ENCODE measurements at places on chromosomes 11 and 22.
A peak's percentile ranks its signal among the peaks of the same experiment; 100 is the strongest.

GRCh38 chr11:128103278-128103873 is 484.0 kb downstream of the ETS1 start:
- DNase-seq = no peak

DNA sequence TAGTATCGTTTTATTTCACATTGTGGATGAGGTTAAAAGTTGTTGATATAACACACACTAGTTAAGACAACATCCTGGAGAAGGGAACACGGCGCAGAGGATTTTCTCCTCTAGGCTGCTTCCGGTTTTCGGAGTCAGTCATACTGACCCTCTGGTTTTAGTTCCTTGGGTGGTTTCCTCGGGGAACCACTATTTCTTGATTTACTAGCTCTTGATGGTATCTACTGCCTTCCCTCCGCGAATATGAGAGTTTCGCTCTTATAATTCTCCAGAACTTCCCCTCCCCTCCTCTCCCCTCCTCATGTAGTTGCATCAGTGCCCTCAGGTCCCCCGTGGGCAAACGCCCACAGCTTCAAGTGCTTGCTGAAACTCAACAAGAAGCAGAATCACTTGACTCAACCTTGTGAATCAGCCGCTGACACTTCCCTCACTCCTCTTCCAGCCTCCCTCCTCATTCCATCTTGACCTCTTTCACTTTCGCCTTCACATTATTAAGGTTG is 15.9 kb upstream of the APOBEC3A start:
- DNase-seq = no peak

DNA sequence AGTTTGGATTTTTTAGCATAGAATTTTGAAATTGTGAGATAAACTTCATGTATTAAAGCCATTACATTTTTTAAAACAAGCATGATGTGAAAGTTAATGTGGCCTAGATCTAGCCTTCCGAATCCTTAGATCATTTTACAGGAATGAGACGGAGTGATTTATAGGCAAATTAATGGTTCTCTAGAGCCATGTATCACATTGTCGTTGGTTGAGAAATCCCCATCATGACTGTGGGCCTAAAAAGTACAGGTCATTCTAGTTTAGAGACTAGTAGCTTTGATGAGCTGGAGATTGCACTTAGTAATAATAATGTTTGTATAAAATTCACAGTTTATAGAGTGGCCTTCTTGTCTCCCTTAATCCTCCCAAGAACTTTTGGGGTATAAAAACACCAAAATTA is 7.1 kb downstream of the EWSR1 start:
- DNase-seq = no peak

DNA sequence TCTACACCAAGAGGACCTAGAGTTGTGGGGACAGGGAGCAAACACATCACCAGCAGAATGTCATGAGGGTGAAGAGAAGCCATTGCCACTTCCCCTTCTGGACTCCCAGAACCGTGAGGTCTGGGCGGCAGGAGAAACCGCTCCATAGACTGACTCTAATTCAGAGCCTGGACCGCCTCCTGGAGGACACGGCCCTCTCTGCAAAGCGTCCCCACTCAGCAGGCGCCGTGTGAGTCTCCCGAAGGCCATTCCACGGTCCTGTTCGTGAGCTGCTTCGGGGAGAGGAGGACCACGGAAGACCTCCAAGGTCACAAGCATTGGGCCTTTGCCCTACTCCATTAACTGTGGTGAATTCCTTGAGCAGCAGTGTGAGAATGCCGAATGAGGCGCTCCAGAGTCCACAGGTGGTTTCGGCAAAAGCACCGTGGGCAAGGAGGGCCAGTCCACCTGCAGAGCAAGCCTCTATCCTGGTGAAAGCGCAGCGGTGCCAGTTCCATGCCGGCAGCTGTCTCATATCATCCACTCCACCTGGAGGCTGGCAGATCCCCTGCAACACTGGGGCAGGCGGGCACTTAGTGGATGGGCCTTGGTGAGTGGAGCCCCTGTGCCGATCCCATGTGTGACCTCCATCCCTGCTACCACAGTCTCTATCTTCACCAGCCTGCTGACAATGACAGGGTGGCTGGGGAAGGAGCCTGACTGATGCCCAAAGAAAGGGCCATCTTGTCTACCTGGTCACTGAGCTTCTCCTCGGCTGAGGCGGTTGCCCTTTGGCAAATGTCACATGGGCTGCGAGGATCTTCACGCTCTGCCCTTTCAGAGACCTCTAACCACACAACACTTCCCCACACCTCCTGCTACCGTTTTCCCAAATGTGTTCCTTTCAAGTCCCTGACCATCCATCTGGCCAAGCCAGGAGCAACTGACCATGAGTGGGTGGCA is 7.5 kb downstream of the C11orf21 start:
- no peak for DNase-seq

DNA sequence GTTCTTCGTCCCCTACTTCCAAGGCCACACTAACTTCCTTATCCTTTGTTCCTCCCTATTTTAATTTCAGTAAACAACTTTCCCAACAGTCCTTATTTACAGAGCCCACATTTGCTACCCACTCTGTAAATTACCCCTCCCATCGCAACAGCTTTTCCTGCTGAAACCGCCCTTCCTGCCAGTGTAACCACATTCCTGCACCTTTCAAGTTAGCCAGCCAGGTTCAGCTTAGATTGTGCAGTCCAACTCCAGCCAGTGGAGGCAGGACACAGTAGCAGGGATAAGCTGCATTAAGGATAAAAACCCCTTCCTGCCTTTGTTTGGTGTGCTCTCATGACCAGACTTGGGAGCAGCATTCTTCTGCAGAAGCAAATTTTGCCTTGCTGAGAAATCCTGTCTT is 768.3 kb upstream of the ARHGAP42 start:
- no peak for DNase-seq

GRCh38 chr22:30079952-30080533 is at the start of gene HORMAD2:
TSS of gene HORMAD2 (plus strand) at chr22:30080464. CDS start at chr22:30093953, 13,489 bp downstream.
- no peak for DNase-seq

- DNase-seq = no peak
These were observed 13.1 kb downstream of the KMT2A start for GRCh38 chr11:118449316-118449918.

- no peak for DNase-seq
These were observed 100.3 kb downstream of the FAT3 start for GRCh38 chr11:92324890-92325289.

DNA sequence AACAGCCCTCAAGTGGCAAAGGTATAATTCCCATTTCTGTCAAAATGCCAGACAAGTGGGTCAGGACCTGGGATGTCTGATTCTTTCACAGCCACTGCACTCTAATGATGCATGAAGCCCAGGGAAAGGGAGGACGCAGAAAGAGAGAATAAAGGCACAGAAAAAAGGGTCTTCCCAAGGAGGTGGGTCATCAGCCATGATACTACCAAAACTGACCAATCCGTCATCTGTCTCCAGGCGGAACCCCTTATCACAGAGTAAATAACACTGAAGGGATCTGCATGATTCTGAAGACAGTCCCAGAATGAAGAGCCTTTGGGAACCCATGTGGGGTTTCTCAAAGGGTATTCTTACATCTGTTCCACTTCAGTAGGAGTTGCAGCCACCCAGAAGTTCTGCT is 73.8 kb upstream of the OPCML start:
- no peak for DNase-seq

GRCh38 chr11:94737171-94737611 is 31.0 kb upstream of the AMOTL1 start:
- DNase-seq = no peak

GRCh38 chr11:19382131-19382611 is 141.4 kb upstream of the E2F8 start:
- peak; percentile 35 for DNase-seq

DNA sequence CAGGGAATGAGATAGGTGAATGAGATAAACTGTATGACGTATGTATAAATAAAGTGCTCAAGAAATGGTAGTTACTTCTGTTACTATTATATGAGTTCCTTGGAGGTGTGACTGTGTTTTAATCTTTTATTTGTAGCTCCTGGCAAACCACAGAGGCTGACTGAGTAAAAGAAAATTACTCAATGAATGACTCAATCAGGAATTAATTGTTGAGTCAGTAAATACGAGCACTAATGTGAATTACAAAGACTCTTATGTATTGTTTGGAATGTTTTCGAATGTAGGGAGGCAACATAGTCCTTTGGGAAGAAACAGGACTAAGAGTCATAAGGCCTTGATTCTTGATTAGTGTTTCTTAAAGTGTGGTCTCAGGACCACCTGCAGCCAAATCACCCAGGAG is 51.1 kb upstream of the BLID start:
- DNase-seq = no peak

GRCh38 chr22:38067761-38068360 is 10.7 kb downstream of the PICK1 start:
- DNase-seq = no peak

- DNase-seq = no peak
These were observed 4.0 kb downstream of the YPEL4 start for GRCh38 chr11:57645689-57646085.

GRCh38 chr11:132184079-132184478 is 813.7 kb downstream of the NTM start:
- no peak for DNase-seq

DNA sequence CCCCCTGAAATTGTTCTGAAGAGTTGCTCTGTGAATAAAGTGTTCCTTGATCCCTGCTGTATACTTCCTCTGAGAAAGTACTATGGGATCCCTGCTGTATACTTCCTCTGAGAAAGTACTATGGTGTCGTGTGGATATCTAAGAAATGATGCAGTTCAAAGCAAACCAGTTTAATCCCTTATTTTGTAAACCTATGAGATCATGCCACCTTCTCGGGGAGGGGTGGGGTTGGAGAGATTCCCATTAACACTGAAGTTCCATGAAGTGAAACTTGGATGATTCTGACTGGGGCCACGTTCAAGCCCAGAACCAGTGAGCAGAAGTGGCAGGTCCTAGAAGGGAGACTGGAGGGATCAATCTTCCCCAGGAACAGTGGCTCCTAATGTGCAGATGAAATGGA is 13.0 kb upstream of the TP53AIP1 start:
- no peak for DNase-seq

GRCh38 chr11:128345316-128345715 is 242.0 kb downstream of the ETS1 start:
- no peak for DNase-seq

DNA sequence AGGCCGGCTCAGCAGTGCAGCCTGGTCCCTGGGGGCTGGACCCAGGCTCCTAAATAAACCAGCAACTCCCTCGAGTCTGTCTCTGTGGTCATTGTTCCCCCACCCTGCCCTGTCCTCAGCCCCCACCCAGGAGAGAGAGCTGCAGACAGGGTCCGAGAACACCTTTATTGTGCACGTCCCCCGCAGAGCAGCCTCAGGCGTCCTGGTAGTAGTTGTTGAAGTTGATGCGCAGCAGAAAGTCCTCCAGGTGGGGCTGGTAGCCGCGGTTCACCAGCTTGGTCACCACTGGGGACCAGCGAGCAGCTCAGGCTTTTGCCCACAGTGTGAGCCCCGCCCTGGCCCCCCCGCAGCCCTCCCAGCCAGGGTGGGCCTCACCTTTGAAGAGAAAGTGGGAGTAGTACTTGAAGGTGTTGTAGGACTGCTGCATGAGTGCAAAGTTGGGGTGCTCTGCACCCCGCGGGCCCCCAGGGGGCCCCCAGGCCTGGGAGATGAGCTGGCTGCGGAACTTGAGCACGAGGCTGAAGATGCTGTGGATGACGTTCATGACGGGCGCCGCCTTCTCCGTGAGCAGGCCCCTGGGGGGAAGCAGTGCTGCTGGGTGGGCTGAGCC is 16.8 kb downstream of the SELENOO start:
- no peak for DNase-seq

- no peak for DNase-seq
These were observed 1.9 kb downstream of the PATZ1 start for GRCh38 chr22:31344256-31344577.

GRCh38 chr11:1817511-1817910 is 17.3 kb upstream of the SYT8 start:
- DNase-seq = no peak

DNA sequence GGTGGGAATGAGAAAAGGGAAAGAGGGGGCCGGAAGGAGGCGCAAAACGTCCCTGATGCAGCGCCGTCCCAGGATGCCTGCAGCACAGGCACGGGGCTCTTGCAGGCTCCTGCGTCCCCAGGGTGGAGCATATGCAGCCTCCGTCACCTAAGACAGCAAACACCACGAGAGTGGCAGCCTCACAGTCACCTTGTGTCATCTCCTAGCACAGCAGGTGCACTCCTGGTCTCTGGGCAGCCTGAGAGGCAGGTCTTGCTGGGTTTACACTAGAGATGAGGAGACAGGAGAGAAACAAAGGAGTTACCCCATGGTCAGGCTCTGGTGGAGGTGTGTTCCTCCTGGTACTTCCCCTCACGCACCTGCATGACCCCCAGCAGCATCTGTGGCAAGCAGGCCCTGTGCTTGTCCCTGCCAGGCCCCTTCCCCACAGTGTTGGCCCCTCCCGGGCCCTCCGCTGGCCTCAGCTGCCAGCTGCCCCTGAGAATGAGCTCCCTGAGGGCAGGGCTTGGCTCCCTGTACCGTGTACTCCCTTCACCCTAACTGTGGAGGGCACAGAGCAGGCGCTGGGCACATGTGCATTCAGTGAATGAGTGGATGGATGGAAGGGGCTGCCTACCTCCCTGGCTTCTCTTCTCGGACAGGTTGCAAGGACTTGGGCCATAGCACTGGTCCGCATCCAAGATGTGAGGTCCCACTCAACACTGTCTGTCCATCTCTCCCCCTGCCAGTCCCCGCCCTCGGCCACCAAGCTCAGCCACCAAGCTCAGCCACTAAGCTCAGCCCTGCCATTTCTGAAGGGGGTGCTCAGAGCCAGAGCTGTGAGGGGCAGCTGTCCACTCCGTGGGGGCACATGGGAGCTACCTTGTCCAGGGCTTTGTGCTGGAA is 988.6 kb downstream of the BRD1 start:
- DNase-seq = no peak

GRCh38 chr11:19551457-19551856 is 161.2 kb upstream of the NAV2 start:
- no peak for DNase-seq

DNA sequence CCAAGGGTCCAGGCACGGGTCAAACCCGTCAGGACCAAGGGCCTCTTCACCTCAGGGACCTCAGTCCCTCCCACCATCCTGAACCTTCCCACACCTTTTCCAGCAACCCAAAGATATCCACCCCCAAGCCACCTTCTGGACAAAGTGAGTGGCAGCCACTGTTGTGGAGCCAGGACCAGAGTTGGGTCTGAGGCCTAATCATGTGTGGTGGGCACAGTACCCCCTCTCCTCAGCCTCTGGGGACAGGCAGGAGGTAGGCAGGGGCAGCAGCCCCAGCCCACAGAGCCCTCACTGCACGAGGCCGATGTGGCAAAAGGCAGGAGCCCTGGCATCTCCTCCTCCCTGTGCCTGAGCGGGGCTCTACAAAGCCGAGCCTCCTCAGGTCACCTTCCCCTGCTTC is 2.5 kb downstream of the KCNJ11 start:
- DNase-seq = no peak

GRCh38 chr11:115366826-115367225 is 137.4 kb downstream of the CADM1 start:
- DNase-seq = no peak
